ENCODE measurements at places on chromosomes 16 and 17.

GRCh38 chr17:9232591-9233270 is 211.4 kb downstream of the NTN1 start:
- DNase-seq, result peak; percentile 55

GRCh38 chr17:67525239-67526135 is 148.4 kb downstream of the PITPNC1 start:
- no peak for DNase-seq

DNA sequence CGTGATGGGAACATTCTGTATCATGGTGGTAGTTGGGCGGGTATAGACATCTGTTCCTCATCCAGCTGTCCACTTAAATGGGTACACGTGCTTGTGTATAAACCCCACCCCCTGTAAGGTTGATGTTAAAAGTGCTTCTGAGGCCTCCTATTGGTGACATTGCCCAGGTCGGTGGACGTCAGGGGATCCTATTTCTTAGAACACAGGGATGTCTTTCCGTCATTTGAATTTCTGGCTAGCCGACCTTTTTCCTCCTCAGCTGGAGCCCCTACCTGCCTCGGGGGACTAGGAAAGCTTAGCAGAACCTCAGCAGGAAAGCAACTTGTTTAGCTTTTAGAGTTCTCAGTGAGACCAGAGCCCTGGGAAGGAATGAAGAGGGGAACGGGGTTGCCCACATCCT is 16.6 kb upstream of the CRISPLD2 start:
- no peak for DNase-seq

- no peak for DNase-seq
These were observed 50.1 kb downstream of the BRIP1 start for GRCh38 chr17:61813211-61813610.

DNA sequence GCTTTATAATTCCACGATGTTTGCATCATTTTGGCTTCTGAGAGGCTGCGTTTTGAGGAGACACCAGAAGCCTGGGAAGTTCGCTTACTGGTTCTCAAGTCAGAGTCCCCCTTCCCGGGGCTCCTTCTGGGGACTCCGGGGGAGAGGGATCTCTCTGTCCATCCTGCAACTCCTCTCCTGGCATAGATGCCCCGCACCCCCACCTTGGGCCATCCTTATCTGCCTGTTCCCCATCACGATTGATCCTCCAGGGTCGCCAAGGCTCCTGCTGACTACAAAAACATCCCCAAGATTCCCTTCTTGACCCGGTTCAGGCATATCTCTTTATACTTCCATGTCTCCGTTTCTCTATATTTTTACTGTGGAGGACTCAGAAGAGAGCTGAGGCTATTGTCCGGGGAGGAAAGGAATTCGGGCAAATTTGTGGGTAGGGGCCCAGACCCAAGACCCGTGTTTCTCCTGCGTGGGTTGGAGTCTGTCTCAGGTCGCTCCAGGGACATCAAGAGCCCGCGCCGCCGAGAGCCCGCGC is 18.4 kb upstream of the HOXB13 start:
- no peak for DNase-seq

DNA sequence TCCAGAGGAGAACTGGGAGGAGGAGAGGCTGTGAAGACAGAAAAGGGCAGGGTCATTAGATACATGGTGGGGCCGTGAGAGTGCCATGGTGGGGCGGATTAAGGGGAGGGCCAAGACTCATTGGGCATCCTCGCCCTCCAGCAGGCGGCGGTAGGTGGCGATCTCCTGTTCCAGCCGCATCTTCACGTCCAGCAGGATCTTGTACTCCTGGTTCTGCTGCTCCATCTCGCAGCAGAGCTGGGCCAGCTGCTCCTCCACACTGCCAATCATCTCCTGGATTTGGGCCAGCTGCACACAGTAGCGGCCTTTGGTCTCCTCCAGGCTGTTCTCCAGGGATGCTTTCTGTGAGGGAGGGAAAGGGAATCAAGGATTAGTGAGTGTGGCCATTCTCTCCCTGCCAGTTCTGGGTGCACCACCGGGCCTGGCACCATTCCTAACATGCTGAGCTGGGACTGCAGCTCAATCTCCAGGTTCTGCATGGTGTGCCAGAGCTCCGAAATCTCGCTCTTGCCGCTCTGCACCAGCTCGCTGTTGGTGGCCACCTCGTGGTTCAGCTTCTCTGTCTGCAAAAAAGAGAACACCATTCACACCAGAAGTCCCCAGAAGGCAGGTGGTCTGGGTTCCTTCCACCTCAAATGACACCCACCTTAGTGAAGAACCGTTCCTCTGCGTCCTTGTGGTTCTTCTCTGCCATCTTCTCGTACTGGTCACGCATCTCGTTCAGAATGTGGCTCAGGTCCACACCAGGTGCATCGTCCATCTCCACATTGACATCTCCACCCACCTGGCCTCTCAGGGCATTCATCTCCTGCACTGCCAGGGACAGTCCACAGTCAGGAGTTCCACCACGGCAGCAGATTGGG is 129.0 kb downstream of the CCDC144A start:
- no peak for DNase-seq

- no peak for DNase-seq
These were observed 27.0 kb upstream of the RASD1 start for GRCh38 chr17:17523001-17523730.

GRCh38 chr16:47732523-47733111 is 271.5 kb downstream of the PHKB start:
- DNase-seq, result no peak

DNA sequence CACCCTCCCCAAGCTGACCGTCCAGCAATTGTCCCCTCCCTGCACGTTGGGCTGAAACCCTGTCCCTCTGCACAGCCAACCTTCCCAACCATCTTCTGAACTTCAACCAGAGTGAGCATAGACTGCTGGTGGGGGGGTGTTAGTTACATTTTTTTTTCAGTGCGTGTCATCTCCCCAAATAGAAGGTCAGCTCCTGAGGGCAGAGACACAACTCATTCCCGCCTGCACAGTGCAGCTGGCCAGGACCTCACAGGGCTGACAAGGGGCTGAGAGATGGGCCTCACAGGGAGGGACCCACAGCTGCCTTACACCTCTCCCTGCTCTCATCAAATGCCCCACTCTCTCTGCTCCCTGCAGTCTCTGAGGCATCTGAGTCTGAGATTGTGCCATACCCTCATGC is 8.4 kb downstream of the SRL start:
- no peak for DNase-seq

GRCh38 chr16:84177741-84178073 is 9.2 kb downstream of the TAF1C start:
- DNase-seq, result no peak

DNA sequence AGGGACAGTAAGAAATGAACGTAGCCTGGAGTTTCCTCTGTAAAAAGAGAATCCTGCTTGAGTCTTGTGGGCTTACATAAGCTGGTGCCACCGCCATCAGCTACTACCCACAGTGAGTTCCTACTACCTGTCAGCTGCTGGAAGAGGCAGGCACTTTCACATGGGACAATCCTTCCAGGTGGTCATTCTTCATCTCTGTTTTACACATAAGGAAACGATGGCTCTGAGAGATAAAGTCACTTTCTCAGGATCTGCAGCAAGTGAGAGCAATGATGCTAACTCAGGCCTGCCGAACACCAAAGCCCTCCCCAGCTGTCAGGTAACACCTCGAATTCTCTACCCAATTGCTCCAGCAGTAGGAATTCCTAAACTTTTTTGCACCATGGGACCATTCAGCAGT is 26.6 kb downstream of the PIK3R5 start:
- no peak for DNase-seq

- DNase-seq, result peak; percentile 21
These were observed 221.2 kb upstream of the N4BP1 start for GRCh38 chr16:48831076-48831722.

- DNase-seq, result no peak
These were observed 13.6 kb upstream of the WFDC1 start for GRCh38 chr16:84281074-84281473.

DNA sequence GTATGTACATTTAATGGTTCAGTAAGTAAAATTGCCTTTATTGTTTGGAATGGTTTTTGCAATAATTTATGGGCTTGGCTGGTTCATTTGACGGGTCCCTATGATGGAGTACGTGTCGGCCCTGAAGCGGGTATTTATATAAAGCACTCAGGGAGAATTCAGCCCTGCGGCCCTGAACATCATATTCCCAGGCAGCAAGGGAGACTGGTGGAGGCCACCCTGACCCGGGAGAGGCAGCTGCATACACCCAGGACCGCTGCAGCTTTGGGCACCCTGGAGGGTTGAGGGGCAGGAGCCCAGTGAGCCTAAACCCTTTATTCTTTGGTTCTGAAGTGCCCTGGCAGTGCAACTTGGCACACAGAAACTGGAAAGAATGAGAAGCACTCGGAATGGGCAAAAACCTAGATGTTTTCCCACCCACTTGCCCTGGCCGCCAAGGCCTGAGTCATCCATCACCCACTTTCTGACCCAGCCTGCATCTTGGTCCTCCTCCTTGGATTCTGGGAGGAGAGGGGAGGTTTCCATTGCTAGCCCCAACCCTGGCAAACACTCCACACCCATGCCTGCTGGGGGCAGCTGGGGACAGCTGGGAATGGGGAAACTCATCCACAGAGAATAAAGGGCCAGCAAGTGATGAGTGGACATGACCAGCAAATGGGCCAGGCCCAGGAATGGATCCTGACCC is 162.2 kb upstream of the TNRC6C start:
- DNase-seq, result no peak

DNA sequence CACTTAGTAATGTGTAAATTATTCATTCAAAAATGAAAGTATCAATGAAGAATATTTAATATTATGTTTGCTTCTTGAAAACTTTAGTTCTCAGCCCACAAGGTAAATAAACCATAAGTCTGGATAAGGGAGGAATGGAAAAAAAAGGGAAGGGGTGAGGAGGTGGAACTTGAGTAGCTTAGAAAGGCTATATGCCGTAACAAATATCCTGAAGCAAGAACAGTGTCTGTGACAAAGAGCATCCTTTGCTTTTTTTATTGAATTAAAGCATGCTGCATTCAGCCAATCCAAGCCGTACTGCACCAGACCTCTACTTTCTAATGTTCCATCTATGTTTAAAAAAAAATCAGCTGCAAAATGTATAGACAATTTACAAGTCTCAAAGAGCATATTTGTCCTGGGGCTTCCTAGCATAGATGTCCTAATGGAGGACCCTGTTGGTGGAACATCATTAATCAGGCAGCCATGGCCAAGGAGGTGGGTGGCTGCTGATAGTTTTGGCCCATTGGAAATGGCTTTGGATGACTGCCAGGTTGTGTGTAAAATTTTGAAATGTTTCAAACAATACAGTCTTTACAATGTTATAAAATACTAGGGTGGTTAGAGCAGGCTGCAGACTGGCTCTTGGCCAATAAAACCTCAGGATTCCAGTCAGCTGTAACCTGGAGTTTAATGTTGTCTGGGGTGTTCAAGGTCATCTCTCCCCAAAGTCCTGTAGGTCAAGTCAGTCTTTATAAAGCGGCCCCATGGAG is 895.8 kb upstream of the SOX9 start:
- no peak for DNase-seq

DNA sequence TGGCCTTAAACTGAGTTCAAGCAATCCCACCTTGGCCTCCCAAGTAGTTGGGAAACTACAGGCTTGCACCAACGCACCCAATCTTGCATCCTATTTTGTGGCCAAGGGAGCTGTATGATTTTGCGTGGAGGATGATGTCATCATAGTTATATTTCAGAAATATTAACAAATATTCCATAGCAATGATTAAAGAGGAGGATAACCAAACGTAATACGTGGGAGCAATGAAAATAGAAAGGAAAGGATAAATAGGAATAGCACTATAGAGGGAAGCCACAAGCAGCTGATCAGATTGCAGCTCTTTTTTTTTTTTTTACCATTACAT is 2.2 kb upstream of the YWHAE start:
- DNase-seq, result no peak

- DNase-seq, result no peak
These were observed 66.5 kb downstream of the TEX2 start for GRCh38 chr17:64196601-64197000.
